ENCODE measurements at places on chromosomes 1 and 21.

- DNase-seq, result no peak
These were observed 24.7 kb upstream of the CCT8 start for GRCh38 chr21:29098156-29098555.

DNA sequence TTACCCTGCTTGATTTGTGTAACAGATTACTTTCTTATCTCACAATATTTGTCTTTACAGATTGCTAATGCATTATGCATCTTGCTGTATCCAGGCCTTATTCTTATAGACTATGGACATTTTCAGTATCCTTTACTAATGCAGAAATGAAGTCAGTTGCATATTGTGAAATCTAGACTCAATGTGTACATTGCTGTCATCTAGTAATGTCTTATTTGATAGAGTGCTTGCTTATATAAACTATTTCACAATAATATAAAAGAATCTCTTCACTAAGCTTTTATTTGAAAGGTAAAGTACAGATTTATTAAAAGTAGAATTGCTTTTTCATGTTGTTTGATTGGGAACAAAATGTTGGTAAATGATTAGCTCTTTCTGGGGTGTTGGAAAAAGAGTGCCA lies 39.6 kb downstream of the ALG6 start:
- DNase-seq, result no peak

DNA sequence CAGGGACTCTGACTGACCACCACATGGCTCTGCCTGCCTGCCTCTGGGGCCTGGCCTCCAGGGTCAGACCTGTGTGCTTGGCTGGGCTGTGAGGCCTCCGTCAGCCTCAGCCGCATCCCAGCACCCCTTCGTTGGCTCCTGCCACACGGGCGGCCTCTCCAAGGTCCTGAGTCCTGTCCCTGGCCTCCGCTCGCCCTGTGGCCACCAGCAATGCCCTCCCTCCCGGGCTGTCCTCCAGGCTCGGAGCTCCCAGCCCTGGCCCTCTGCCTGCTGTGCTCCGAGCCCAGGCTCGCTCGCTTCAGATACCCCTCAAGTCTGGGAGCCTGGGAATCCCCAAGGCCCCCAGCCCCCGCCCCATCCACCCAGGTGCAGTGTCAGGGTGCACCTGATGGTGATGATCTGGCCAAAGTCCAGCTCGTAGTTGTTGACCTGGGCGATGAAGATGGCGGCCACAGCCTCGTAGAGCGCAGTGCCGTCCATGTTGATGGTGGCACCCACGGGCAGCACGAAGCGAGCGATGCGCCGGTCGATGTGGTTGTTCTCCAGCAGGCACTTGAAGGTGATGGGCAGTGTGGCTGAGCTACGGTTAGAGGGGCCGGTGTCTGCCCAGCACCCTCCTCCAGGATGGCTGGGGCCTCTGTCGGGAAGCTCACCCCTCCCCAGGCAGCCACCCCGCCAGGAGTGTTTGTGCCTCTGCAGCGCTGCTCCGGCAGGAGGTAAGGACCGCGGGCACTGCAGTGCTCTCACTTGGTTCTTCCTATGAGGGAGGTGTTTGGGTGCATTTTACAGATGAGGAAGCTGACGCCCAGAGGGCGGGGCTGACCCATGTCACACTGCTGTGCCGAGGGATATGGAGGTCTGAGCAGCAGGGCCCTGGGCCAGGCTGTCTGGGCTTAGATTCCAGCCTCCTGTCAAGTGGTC lies 28.5 kb downstream of the PODN start:
- no peak for DNase-seq

DNA sequence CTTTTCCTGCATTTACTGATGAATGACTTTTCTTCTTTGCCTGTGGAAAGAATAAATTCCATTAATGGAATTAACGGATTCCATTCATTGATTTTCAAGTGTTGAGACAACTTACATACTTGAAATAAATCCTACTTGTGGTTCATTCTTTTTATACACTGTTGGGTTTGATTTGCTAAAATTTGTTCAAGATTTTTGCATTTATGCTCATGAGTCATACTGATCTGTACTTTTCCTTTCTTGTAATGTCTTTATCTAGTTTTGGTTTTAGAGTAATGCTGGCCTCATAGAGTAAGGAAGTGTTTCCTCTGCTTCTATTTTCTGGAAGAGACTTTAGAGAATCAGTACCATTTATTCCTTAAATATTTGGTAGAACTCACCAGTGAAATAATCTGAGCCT lies 14.4 kb downstream of the UROD start:
- DNase-seq, result no peak

GRCh38 chr1:87785386-87785785 lies 456.7 kb downstream of the LMO4 start:
- no peak for DNase-seq

GRCh38 chr1:226520640-226521355 lies 27.8 kb upstream of the STUM start:
- no peak for DNase-seq
